ENCODE measurements at places on chromosomes 6 and 20.

- no peak for DNase-seq
Measured at GRCh38 chr6:41189967-41190366, 11.0 kb downstream of the TREML2 start.

- no peak for DNase-seq
Measured at GRCh38 chr20:58619077-58619863, 31.8 kb upstream of the STX16 start.

DNA sequence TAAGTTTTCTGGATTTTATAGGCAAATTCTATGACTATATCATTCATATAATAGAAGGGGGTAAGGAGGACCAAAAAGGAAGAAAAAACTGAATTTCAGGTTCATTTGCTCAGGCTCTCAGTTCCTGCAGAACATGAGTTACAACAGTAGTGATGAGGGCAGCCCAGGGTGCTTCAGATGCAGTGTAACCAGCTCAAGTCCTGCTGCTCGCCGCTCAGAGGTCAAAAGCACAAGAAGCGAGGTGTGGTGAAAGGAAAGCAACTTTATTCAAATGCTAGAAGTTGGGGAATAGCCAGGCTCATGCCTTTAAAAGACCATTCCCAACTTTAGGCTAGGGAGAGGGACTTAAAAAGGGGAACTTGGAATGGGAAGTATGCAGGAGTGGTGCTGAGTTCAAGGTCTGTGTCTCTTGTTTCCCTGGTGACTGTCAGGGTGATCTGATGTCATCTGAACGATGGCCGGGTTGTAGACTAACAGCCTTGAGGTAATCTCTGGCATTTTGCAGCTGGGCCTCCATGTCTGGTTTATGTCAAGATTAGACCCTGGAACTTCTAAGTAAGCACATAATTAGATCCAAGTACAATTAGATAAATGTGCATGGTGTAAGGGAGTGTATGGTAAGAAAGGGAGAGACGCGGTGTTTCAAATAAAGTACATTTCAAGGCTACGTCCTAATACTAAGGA lies 14.5 kb upstream of the SEC63 start:
- DNase-seq, result no peak

DNA sequence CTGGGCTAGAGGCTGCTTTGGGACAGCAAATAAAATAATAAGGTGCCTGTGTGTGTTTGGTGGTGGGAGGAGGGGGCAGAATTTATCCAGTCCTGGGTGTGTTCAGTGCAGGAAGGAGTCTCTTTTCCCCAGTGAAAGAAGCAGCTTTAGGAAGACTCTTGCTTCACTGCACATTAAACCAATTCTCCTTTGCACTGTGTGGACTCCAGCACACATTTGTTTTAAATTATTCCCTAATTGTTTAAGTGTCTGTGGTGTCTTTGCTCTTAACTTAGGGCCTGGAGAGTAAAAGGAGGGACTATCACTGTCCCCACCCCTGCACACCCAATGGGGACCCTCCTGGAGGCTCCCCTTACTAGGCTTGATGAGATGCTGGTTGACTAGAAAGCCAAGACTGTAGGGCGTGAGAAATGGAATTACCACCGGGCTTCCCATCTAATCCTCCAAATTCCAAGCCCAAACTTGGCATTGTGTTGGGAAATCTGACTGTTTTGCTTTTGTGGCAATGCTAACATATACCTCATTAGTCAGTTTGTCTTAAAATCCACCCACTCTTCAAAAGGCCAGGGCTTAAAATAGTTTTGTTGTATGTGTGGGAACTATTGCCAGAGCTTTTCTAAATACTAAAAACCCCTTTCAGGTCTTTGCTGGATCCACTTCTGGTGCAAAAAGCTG lies 13.5 kb upstream of the DAAM2 start:
- DNase-seq, result no peak

Measured in GM04504 (cell line).